ENCODE measurements at places on chromosomes 5 and 9.

DNA sequence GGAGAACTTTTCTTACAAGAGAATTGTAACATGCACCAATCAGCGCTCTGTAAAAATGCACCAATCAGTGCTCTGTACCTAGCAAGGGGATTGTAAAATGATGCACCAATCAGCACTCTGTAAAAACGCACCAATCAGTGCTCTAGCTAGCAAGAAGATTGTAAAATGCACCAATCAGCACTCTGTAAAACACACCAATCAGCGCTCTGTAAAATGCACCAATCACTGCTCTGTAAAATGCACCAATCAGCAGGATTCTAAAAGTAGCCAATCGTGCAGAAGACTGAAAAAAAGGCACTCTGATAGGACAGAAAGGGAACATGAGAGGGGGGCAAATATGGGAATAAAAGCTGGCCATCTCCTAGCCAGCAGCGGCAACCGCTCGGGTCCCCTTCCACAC lies 233.2 kb downstream of the ROR2 start:
- no peak for DNase-seq

DNA sequence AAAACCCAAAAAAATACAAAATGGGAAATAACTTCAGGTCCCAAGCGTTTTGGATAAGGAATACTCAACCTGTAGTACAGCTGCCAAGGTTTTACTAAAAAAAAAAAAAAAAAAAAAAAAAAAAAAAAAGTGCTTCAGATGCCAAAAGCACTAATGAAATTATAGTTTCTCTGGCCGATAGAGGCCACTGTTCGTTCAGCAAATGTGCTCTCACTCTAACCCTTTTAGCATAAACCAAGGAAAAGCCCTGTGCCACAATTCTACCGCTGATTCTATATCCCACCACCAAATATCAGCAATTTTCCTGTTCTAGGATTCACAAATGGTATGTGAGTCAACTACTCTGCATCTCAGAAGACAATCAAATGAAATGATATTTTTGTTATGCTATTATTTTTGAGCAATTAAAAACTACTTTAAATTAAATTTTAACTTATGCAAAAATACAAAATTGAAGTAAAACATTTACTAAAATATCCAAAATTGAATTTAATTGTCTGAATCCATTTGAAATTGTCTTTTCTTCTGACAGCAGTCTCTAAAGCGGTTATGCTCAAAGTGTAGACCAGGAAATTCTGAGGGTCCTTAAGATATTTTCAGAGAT lies 79.8 kb downstream of the RICTOR start:
- peak; percentile 60 for DNase-seq

DNA sequence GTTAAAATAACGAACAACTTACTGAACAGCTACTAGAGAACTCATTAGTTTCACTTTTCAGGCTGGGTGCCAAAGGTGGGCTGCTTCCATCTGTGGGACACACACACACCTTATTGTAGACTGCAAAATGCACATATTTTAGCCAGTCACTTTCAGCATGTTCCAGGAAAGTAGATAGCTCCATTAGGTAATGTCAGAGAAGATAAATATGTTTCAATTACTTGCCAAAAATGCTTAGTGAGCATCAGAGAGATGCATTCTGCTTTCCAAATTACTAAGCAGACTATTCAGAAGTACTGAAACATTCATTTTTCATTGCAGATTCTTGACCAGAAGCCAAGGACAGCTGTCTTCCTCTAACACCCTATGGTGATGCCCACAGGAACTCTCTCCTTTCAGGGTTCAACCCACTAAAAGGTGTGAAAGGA lies 56.2 kb upstream of the APC start:
- DNase-seq = no peak

GRCh38 chr9:127308652-127309434 lies 44.3 kb downstream of the GARNL3 start:
- DNase-seq = no peak

DNA sequence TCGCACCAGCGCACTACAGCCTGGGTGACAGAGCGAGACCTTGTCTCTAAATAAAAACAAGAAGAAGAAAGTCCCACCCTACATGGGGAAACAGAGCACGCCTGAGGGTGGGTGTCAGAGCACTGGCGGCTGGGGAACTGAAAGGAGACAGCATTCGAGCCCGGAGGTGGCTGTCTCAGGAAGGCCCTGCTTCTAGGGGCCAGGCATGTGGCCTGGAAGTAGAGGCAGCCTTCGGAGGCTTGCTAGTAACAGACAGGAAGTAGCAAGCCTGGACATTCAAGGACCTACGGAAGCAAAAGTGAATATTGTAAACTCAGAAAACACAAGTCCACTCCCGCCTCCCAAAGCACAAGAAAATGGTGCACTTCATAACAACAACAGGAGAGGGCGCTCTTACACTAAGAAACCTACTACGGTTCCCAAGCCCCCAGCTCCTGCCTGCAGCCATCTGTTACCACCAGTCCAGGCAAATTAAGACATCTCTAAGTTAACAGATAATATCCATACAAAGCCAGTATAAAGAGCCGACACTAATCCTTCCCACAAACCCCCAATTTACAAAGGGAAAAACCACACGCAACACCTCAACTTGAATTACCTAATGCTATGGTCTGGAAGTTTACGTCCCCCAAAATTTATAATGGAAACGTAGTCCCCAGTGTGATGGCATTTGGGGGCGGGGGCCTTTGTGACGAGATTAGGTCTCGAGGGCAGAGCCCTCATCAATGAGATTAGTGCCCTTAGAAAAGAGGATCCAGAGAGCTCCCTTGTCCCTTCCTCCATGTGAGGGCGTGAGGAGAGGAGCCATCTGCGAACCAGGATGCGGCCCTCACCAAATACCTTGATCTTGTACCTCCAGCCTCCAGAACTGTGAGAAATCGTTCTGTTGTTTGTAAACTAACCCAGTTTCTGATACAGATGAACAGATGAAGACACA lies 7.7 kb downstream of the RASGEF1C start:
- DNase-seq = peak; percentile 55

GRCh38 chr5:20611620-20612019 lies 623.6 kb upstream of the CDH18 start:
- DNase-seq = no peak

DNA sequence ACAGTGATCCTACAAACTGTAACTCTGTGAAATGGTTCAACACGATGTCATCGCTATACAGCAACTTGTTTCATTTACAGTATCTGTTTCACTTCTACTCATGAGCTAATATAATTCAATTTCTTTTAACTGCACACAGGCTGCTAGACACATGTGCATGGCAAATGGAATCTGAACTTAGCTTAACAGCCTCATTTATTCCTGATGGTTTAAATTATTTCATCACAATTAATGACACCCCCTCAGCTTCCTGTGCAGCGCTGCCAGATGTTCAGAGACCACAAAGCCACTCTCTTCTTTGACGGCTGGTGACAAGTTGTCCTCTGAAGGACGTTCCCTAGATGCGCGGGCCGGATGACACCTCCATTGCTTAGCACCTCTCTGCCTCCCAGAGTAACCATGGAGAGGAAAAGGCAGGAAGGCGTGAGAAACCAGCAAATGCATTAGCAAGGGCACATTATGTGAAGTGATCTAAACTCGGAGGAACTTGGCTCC lies 191.1 kb downstream of the BNC2 start:
- DNase-seq = no peak

DNA sequence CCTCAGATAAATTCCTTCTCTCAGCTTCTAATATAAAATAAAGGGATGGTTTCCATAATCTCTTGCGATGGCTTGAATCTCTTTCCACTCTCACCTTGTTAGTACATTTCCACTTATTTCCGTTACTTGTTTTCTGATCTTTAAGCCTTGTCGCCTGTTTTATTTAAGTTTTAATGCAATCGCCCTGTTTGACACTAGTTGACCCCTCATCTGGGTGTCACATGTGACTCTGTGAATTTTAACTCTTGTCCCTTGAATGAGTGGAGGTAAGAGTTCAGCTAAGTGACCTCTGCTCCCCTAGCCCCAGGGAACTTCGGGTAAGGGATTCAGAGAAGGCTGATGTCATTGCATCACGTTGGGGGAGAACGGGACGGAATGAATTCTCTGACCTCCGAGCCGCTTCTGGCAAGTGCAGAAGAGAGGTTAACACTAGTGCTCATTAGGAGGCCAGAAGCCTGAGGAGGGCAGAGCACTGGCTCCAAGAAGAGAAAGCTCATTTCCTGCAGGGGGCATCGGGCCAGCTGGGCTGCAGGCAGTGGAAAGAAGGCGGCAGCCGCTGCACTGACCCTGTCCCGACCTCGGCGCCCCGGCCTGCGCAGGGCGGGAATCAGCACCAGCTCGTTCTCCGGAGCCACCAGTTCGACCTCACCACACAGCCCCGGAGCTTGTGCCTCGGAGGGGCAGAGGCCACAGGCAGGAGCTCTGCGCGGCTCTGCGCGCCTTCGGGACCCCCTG lies 569 bp downstream of the HINT2 start:
- peak; percentile 71 for DNase-seq

GRCh38 chr5:120504057-120504456 lies 40.0 kb downstream of the PRR16 start:
- DNase-seq = no peak

GRCh38 chr5:86869268-86869667 lies 251.5 kb downstream of the COX7C start:
- no peak for DNase-seq
